Adrenal gland (tissue), 19 donors: ENCODE measurements at places on chromosomes 13 and 19. TPM values are rescaled to one million over a fixed set of nuclear protein-coding genes. Genes with fewer than 3 reads are reported as not detected.

DNA sequence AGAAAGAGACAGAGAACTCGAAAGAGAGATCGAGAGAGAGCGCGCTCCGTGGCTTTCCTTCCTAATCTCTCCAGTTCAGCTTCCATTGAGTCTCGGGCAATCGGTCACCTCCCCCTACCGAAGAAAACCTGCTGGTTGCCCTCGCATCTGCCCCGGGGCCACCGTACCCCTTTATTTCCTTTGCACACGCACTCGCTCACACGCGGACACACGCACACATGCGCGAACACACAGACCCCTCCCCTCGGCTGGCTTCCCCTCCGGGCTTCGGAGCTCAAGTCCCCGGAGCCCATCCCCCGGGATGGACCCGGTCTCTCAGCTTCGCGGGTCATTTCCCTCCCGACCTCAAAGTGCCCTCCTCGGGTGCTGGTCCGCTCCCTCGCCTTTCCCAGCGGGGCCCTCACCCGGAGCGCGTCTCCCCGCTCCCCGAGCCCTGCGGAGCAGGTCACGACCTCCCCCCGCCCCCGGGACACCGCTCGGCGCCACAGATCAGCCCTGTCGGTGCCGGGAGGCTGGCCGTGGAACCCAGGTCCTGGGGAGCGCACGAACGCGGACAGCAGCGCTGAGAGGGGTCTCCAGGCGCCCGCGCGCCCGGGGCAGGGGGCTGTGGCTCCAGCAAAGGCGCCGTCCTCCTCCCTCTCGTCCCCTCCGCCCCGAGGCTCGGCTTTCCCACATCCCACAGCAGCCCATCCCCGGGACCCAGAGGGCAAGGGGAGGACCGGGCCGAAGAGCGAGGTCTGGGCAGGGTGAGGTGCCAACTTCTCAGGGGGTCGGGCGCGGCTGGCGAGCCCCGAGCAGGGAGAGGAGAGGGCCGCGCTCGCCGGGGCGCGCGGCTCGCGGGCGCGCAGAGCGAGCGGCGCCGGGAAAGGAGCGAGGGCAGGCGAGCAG is 1.8 kb downstream of the DACH1 start:
- no peaks in the 10 kb centered on the region for H3K36me3 ChIP-seq
- H3K27me3 ChIP-seq, result peaks cover 9% of the 10 kb centered on the region
- DNase-seq, result peak; percentile 22
- H3K27ac ChIP-seq, result peak overlapping the region; percentile 76
- peak overlapping the region; percentile 44 for H3K4me3 ChIP-seq

GRCh38 chr13:47025791-47026447 is 129.1 kb upstream of the HTR2A start:
- DNase-seq, result no peak
- no peak overlapping the region for H3K27ac ChIP-seq
- H3K4me3 ChIP-seq, result no peak overlapping the region
- peaks cover 20% of the 10 kb centered on the region for H3K4me1 ChIP-seq
- no peaks in the 10 kb centered on the region for H3K36me3 ChIP-seq
- no peaks in the 10 kb centered on the region for H3K27me3 ChIP-seq

DNA sequence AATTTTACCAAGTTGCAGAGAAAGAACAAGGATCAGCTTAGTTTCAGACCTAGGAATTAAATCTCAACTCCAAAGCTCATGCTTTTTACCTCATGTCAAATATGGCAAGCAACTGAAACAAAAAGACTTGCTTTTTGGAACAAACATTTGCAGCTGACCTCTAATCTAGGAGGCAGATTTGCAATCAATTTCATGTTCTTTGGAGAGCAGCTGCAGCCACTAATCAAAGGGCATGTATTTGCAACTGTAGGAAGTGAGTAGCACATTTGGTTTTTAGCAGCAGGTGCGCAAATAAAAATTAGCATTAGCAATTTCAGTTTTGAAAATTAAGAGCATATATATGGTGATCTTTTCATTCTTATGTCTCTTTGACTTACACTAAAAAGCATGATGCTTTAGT is 459.3 kb upstream of the SLC10A2 start:
- no peak overlapping the region for H3K4me3 ChIP-seq
- DNase-seq, result no peak
- H3K27ac ChIP-seq, result no peak overlapping the region
- H3K36me3 ChIP-seq, result no peaks in the 10 kb centered on the region
- H3K27me3 ChIP-seq, result no peaks in the 10 kb centered on the region
- no peaks in the 10 kb centered on the region for H3K4me1 ChIP-seq

Gene NLRP5
- not detected for total RNA-seq

DNA sequence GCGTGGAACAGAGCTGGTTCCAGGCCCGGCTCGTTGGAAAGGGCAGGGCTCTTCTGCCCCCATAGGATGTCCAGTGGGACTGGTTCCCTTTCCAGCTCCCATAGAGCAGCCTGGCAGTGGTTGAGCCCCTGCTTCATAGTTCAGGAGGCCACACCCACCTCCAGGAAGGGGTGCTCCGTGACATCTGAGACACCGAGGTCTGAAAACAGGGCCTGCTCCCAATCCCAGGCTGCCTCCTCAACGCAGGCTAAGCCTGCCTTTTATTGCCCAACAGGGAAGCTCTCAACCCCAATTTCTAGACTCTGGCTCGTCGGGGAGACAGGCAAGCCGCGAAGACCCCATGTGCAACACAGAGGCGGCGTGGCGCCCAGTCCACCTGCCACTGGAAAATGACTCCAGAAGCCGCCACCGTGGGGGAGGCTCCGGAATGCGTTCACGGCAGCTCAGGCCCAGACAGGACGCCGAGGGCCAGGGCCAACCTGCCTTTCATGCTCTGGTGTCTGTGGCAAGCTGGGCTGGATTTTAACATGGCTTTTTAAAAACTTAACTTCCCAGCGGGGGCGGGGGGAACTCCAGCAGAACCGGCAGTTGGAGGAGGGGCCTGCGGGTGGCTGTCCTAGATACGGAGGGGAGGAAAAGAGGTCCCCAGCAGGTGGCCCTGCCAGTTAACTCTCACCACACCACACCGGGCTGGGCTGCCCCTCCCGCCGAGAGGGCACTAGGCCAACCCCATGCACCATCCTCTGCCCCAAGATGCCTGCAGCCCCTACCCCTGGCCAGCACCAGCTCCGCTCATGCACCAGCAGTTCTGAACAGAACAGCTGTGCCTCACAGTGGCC is 17.9 kb upstream of the TINCR start:
- H3K36me3 ChIP-seq, result no peaks in the 10 kb centered on the region
- peak; percentile 69 for DNase-seq
- peak overlapping the region; percentile 38 for H3K27ac ChIP-seq
- no peak overlapping the region for H3K4me3 ChIP-seq
